ENCODE measurements at places on chromosomes 3 and 15. TPM values are rescaled to one million over a fixed set of nuclear protein-coding genes. Genes with fewer than 3 reads are reported as not detected.

DNA sequence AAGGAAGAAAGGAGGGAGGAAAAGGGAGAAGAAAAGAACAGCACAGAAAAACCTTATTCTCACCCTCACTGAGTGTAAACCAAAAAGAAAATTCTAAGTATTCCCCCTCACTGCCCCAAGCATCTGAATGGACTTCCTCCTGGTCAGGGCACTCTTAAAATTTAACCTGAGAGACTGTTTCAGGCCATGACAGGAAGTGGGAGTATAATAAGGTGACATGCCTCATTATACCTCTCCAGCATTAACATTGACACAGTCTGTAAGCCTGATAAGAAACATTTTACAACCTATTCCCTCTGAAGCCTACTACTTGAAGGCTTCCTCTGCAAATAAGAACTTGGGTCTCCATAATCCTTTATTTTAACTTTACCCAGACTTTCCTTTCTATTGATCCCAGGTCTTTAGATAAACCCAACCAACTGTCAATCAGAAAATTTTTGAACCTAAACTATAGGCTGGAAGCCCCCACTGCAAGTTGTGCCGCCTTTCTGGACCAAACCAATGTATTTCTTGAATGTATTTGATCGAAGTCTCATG is 41.7 kb downstream of the SLCO2A1 start:
- DNase-seq: no peak

DNA sequence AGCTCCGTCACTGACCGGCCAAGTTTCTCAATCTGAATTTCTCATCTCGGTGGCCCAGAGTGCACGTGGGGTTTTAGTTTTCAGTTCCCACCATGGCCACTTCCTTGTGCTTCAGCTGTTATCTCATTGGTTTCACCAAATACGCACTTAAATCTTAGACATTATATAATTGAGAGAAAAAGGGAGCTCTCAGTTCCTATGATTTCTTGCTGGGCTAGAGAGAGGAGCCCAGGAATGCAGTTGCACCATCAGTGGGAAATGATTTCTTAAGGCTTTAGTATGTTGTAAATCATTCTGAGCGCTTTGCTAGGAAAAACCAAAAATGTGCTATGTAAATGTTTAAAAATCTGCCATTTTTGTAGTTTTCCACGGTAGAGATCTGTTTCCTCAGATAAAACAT is 53.2 kb downstream of the OXNAD1 start:
- DNase-seq: no peak

Gene FANCD2OS
- total RNA-seq: not detected

GRCh38 chr15:27993544-27993943 is 105.6 kb downstream of the OCA2 start:
- DNase-seq: no peak

DNA sequence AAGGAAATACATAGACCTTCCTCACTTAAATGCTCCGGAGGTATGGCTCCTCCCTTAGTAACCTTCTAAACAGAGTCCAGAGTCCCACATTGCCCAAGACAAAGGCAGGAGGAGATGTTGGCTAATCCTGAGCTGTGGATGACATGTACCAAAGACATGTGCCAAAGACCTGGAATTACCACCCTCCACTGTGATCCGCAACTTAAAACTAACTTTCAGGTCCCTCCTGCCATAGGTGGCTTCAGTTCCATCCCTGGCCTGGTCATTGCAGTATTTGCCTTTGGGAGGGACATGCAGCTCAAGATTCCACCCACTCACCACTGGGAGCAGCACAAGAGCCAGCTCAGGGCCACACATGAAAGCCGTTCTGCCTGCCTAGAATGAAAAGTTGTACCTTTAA is 28.0 kb downstream of the MYZAP start:
- DNase-seq: no peak
